Stimulated activated CD8-positive, alpha-beta memory T cell treated with anti-CD3 and anti-CD28 coated beads, Interleukin-4, amount 100 ng/mL, for 1 hour (primary cell): ENCODE measurements at places on chromosomes 2 and 18.

DNA sequence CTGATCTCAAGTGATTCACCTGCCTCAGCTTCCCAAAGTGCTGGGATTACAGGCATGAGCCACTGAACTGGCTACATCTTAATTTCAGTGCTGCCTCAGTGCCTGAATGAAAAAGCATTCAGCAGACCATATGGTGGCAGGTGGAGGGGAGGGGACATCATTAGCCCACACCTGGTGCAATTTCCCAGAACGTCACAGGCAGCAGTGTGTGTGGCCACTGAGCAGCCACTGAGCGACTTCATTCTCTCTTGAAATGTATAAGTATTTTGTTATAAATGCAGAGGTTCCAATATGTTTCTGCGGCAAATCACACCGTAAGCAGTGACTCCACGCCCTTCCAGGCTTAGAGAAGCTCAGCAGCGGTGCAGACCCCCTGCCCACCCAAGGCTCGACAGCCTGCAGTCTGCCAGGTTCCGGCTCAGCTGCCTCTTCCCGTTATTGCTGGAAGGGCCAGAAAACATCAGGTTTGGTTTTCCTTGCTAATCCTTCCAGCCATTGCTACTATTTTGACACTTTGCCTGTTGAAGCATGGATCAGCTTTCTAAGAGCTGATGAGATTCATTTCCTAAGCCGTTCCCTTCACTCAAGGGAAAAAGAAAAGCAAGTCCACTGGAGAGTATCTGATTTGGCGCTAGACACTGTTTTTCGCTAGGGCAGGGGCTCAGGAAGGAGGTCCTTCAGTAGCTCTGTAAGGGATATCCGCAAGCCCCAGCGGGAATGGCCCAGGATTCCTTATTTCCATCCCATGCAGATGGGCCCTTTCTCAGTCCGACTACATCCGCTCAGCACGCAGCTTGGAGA, 250.7 kb downstream of the VAPA start:
- DNase-seq, result no peak

GRCh38 chr2:153404792-153405191, 73.8 kb downstream of the RPRM start:
- DNase-seq, result no peak

GRCh38 chr2:226873051-226873620, 37.3 kb downstream of the RHBDD1 start:
- no peak for DNase-seq

DNA sequence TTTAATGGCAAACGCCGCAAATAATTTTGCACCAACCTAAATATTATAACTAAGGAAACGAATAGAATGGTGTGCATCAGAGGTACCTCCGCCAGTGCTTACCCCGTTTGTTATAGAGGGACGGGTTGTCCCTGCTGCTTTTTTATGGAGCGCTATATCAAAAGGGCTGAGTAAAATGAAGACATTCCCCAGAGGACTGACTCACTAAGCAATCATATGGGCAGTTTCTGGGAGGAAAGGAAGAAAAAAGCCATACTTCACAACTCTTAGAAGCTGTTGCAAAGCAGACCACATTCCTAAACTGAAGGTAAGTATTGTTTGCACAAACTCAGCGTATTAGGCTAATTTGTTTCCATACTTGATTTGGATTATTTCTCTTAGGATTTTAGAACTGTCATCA, 12.9 kb downstream of the ID2 start:
- no peak for DNase-seq

GRCh38 chr2:109272461-109272860, 143.5 kb downstream of the SH3RF3 start:
- no peak for DNase-seq

DNA sequence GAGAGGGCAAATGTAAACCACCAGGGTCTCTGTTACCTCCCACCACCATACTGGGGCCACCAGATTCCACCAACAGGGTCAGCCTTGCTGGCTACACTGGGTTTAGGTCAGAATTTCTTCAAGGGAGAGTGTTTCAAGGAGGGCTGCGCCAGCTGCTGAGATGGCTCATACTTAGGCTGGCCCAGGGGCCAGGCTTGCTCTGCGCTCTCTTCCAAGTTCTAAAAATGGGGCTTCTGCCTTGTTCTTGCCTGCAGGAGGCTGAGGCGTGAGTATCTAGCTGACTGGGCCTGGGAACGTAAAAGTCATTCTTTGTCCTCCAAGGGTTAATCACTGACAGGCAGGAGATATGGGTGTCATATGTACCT, 28.1 kb downstream of the MRPL33 start:
- DNase-seq, result no peak

GRCh38 chr2:18456026-18456425, 104.4 kb downstream of the RDH14 start:
- DNase-seq, result no peak

DNA sequence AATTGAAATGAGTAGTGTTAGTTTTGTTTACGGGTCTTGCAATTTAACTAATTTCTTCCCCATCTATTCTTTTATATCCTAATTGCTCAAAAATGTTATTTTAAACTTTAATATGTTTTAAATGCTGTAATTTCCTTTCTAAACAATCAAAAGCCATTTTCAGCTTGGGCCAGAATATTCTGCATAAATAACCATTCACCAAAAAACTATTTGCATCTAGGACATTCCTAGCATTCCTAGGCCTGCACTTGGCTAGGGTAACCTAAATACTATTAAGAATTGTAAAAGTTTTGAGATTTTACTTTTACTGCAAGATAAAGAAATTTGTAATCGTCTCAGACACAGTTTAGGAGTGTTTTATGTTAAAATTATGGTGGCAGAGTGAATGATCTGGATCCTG, 7.8 kb upstream of the ETAA1 start:
- DNase-seq, result no peak

DNA sequence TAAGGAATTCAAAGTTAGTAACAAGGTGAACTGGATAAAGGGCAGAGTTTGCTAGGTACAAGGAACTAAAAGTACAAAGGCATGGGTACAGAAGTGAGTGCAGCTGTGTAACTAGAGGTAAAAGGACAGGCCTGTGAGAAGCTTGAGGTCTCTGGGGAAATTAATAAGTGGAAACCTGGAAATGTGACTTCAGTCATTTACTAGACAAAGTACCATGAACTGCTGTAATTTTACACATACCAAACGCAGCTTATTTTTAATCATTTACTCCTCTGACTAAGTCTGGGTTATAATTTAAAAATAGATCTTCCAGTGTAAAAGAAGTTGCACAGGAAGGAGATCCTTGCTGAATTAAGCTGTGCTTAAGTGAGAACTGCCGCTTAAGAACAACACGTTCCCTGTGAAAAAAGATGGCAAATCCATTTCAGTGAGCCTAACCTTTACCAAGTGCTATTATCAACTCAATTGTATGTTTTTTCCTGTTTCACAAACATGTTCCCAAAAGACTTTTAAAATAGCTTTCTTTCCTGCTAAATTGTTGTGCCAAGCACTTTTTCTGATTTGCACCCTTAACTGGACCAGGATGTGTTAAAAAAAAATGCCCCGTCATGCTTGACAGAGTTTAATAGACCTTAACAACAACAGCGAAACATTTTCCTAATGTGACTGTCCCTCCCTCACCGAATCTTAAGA, 44.3 kb downstream of the CALCRL start:
- DNase-seq, result no peak

DNA sequence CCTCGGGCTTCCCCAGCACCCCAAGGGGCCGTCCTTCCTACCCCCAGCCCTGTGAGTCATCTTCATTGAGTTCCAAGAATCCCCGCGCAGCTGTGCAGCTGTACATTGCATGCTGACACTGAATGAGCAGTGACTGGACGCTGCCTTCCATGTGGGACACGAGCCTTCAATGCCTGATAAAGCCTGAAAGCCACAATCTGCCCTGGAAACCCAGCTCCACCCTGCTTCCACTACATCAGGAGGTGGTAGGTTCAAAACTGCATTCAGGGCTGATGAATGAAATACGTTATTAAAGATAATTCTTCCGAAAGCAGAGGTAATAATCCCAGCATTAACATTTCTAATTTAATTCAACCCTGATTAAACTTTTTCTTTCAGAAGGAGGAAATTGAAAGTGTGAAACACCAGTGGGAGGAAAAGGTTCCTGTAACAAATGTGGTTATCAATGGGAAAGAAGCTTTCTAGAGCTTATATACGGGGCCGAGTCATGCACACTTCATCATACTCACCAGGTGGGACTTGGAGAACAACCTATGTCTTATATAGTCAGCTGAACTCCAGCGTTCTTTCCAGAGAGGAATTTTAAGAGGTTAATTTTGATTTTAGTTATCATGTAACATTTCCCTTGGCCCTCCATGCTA, 360.1 kb downstream of the LPIN1 start:
- no peak for DNase-seq

GRCh38 chr2:110871637-110872036, 139.3 kb downstream of the ACOXL start:
- DNase-seq, result no peak

DNA sequence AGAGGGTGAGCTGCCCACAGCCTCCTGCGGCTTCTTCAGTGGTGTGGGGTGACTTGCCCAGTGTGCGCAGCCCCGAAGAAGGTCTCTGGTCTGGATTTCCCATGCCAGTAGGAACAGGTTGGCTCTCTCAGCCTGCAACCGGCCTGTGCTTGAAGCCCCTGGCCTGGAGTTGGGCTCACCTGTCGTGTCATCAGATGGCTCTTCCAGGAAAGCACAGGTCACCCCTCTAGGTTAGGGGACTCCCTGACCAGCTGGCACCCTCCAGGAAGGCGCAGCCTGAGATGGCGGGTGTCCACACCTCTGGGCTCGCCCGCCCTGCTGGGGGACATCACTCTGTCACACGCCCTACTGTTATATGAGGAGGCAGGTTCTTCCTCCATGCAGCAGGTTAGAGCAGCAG, 179.8 kb downstream of the SEPTIN10 start:
- DNase-seq, result no peak

DNA sequence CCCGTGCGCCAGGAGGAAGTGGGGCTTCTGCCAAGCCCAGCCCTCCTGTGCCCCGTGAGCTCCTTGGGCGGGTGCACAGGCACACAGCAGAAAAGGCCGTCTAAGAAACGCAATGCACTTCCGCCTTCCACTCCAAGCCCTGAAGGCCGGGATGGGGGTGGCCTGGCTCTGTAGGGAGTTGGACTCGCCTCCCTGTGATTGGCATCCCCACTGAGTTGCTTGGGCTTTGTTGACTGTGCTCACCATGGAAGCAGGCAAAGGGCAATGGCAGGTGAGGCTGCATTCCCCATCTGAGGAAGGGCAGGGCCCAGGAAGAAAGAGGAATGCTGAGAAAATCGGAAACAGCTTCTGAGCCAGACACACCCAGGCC, 66.8 kb downstream of the CRACDL start:
- DNase-seq, result no peak

DNA sequence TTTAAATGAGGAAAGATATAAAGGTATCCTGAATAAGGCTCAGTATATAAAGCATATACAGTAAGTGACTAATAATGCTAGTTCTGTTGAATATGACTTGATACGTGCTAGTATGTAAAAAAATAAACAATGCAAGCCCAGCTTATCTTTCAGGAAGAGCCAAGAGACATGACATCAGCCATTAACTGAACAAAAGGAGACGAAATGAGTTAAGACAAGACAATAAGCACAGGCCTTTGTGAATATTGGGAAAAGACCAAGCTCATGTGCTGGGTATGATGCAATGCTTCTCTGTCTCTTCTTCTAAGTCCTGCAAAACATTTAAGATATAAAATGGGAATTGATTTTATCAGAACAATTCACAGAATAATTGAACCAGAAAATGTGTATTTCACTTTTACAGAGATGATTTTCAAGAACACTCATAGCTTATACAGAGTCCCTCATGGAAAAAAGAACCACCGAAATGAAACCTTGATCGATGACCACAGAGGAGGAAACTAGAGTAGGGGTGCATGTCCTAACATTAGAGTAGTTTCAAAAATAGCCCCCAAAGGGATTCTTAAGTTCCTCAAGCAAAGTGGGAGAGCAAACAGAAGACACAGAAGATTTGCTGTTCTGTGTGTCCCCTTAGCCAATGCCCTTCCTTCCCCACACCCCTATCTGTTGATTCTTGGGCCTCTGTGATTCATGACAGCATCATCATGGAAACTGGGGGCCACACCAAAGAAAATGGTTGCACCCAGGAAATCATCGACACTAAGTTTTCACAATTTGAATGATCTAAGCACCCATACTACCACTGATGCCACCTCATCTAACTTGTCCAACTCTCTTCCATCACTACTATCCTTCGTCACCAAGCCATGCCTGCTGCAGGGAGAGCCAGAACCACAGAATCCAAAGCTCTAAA, 68.0 kb upstream of the CRIM1 start:
- DNase-seq, result no peak

DNA sequence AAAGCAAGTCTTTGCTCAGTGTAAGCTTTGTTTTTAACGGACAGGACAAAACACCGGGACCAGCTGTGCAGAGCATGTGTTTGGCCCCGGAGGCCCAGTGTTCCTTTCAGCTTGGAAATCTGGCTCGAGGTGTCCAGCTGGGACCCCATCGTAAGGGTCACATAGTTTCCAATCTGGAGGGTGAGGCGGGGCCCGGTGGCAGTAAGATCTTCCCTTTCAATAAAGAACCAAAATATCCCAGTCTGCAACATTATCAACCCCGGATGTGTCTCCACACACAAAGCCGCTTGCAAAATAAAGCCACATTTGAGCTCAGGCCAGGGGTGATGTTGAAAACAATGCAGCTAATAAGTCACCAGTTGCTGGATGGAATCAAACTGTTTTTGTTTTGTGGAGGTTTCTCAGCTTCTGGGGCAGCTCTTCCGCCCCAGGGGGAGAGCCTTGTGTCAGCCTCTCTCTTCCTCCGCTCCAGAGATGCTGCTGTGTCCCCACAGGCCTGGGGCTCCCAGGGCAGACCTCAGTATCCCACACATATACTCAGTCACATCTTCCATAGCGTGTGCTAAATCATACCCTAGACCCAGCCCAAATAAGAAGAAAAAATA, 138.6 kb upstream of the GLI2 start:
- DNase-seq, result no peak

GRCh38 chr2:29213888-29214291, 98.7 kb downstream of the CLIP4 start:
- no peak for DNase-seq

DNA sequence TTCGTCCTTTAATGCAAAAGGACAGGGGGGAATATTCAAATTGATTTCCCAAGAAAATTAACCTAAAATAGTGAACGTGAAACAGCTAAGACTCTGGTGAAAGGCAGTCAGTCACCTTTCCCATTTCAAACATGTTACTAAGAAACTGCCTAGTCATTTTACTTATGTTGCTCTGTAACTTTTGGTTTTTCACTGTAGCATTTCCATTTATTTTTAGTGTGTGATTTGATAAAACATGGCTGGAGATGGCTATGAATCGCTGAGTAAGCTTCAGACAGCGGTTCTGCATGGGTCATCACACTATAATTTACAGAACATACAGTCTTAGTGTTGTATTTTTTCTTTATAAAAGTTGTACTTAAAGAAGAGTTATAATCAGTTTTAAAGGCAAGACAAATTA, 16.0 kb upstream of the KIDINS220 start:
- DNase-seq, result no peak

DNA sequence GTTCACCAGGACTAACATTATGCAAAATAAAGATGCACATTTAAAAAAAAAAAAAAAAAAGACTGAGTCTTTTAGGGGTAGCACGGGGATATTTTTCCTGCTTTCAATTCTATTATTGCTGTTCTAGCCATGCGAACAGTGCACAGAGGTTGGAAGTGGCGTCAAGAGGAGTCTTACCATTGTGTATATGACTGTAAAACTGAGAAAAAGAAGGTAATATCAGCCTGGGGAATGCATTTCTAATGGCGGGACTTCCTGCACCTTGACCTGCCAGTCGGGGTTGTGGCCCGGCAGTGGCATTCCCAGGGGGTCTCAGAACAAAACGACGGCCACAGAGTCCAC, 48.5 kb upstream of the ATP6V1B1 start:
- DNase-seq, result no peak
